ENCODE measurements at places on chromosomes 7 and 10.

- no peak for DNase-seq
Observed at GRCh38 chr7:30247541-30248401, 36.6 kb upstream of the ZNRF2 start.

DNA sequence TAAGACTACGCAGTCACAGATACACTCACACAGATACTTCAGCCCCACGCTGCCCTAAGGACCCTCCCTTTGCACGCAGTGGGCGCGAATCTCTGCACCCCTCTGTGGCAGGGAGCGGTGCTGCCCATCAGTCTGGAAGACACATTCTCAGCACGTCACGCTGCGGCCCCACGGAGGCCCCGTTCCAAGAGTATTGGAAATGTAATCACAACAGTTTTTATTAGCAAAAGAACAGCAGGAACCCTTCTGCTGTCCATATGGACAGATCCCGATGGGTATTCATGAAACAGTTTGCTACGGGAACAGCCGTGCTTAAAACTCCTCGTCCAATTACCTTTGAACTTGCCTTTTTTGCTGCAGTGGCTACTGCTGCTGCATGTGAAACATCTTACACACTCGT lies 131.0 kb downstream of the RPS24 start:
- no peak for DNase-seq

- DNase-seq = no peak
Observed at GRCh38 chr10:99700649-99701048, 31.3 kb downstream of the COX15 start.

GRCh38 chr10:88901984-88902789 lies 22.1 kb downstream of the STAMBPL1 start:
- no peak for DNase-seq

- no peak for DNase-seq
Observed at GRCh38 chr10:88457660-88458059, 125.5 kb downstream of the RNLS start.

GRCh38 chr10:26439406-26440087 lies 1.4 kb downstream of the APBB1IP start:
- no peak for DNase-seq

- no peak for DNase-seq
Observed at GRCh38 chr10:126969310-126969709, 64.1 kb downstream of the DOCK1 start.

- DNase-seq = no peak
Observed at GRCh38 chr10:120162471-120162870, 269.9 kb downstream of the SEC23IP start.

DNA sequence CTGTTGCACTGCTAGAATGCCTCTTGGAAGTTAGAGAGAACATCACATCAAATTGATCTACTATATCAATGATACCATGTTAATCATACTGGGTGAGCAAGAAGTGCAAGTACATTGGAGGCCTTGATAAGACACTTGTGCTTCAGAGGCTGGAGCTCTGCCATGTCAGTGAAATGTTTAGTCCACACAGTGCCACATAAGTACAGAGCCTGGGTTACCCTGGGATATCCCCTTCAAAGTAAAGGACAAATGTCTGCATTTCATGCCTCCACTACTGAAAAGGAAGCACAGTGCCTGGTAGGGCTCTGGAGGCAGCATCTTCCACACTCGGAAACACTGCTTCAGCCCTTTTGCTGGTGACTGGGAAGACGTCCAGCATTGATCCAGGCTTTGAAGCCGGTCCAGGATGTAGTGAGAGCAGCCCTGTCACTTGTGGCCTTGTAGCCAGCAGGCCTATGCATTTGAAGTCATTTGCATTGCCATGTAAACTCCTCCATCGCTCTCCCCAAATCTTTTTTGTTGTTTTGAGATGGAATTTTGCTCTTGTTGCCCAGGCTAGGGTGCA lies 15.7 kb upstream of the STN1 start:
- no peak for DNase-seq

DNA sequence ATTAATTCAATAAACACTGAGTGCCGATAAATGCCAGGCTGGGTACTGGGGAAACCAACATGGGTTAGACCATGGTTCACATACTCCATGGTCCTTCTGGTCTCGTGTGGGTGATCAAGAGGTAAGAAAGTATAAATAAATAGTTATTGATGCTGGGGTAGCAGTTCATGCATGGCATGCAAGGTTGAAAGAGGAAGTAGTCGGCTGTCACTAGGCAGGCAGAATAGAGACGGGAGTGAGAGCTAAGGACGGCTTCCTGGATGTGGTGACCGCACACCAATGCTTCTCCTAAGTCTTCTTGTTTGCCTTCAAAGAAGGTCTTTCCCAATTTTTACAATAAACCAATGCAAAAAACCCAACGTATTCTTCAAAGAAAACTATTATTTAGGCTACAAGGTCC lies 208.6 kb downstream of the ADAM12 start:
- peak; percentile 4 for DNase-seq

DNA sequence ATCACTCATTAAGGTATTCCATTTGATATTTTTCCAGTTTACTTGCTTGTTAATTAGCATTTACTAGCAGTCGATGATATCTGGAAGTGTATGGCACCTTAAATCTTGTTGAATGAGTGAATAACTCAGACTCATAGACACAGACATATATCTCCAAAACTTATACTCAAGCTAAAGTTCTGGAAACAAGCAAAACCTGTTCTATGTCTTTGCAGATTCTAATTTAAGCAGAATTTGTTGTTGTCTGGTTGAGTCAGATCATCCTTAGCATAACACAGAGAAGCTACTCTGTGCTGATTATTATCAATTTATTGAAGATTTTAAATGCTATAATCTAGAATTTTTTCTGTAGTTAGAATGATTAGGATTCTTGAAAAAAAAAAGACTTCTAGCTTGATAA lies 296.2 kb downstream of the MDFIC start:
- DNase-seq = no peak

DNA sequence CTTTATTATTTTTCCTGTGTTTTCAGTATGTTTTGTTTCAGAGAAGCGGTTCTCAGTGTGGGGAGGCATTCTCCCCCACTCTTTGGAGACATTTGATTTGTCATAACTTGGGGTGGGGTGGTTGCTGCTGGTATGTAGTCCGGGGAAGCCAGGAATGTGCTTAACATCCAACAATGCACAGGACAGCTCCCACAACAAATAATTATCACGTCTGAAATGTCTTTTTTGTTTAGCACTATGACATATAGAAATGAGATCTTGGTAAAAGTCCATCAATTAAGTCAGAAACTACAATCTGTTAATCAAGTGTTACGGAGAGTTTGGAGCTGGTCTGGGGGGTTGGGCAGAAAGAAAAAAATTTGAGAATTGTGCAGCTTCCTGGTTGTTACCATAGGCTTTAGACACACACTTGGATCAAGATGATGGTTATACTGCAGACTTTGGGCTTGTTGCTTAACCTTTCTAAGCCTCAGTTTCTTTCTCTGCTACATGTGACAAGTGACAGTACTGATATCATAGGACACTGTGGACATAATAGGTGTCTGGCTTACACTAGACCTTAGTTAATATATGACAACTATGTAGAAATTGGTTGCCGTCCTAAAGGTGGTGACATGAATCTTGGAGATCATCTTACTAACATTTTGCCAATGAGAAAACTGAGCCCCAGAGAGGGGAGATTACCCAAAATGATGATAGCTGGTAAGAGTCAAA lies 113.7 kb downstream of the LRMDA start:
- DNase-seq = no peak

DNA sequence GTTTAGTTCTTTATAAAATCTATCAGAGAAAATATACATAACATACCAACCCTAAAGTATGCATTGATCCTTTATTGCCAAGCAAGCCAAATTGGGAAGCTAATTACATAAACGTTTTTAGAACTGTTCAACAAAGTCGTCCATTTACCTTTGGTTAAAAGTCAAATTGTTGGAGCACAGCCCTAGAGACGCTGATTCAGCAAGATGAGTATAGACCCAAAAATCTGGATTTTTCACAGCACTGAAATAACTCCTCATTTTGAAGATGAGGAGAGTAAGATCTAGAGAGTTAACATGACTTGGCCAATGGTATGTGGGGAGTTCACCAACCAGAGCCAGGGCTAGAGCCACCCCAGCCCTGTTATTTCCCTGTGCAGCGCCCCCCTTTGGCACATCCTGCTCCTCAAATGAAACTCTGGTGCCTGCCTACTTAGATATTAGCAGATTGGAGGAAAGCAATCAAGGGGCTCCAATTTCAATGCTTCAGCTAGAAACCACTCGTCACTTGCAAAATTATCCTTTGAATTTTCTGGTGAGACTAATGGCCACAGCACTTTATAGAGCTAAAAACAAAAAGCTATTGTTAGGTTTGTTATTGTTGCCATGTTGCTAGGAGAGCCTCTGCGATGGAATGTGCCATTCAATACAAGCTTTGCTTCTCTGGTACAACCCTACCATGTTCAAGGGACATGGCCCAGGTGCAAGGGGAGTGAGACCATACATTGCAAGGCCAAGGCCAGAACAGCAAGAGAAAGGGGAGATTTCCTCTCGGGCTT lies 132.6 kb upstream of the ZEB1 start:
- no peak for DNase-seq

- DNase-seq = no peak
Observed at GRCh38 chr10:122363722-122364463, 10.6 kb upstream of the PLEKHA1 start.

GRCh38 chr7:37508118-37508517 lies 59.5 kb upstream of the ELMO1 start:
- no peak for DNase-seq

GRCh38 chr7:30671793-30672465 lies 10.3 kb downstream of the CRHR2 start:
- DNase-seq = no peak

DNA sequence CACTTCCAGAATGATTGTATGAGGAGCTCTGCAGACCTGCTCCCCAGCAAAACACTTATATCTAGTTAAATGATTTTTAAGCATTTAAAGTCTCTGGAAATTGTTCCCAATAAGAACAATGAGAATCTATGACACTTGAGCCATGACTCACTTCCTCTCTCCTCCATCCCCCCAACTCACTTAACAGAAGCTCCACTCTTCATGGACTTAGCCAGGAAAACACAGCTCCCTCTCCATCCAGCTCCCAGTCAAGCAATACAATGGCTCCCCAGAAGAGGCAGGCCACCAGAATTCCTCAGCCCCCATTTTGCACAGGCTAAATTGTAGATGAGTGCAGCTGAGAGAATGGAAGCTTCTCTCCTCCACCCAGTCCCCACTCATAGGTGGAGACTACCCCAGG lies 27.0 kb downstream of the AOC1 start:
- DNase-seq = peak; percentile 8

DNA sequence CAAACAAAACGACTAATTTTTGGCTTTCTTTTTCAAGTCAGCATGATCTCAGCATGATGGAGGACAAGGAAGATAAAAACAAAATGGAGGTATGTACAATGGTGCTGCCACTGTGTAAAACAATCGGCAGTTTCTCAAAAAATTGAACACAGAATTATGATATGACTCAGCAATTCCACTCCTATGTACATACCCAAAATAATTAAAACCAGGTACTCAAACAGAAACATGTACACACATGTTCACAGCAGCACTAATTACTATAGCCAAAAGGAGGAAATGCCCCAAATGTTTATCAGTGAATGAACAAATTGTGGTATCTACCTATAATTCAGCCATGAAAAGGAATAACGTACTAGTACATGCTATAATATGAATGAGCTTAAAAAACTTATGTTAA lies 29.9 kb downstream of the SNX13 start:
- no peak for DNase-seq

- no peak for DNase-seq
Observed at GRCh38 chr7:157855452-157856213, 518.8 kb downstream of the DNAJB6 start.

- no peak for DNase-seq
Observed at GRCh38 chr10:33263453-33263852, 71.0 kb downstream of the NRP1 start.

GRCh38 chr7:158649279-158649678 lies 55.3 kb downstream of the NCAPG2 start:
- DNase-seq = no peak

GRCh38 chr7:99305473-99306260 lies 20.0 kb upstream of the ARPC1A start:
- DNase-seq = no peak

- no peak for DNase-seq
Observed at GRCh38 chr7:20959281-20959680, 172.6 kb upstream of the SP8 start.

DNA sequence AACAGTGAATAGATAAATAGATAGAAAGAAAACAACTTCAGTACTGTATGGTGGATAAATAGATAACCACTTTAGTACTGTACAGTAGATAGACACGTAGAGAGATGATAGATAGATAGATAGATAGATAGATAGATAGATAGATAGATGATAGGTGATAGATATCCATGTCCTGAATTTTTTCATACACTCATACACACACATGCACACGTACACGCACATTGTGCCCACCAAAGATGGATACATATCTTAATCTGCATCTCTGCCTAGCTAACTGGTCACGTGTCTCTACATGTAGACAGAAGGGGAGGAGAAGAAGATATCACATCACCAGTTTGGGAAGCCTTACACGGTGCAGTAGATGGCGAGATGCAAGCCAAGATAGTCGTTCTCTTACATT lies 99.2 kb downstream of the ARID5B start:
- no peak for DNase-seq

GRCh38 chr10:70054902-70055301 lies 2.3 kb downstream of the MACROH2A2 start:
- no peak for DNase-seq

DNA sequence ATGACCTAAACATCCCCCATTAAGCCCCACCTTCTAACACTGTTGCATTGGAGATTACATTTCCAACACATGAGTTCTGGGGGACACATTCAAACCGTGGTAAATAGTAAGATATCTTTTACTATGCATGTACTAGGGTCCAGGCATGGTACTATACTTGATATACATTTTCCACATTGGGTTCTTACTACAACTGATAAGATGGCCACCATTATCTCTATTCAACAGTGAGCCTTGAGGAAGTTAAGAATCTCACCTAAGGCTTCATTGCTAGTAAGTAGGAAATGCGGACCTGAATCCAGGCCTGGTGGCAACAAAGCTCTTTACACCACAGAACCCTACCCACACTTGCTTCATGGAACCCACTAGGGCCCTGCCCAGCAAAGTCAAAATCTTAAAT lies 5.7 kb downstream of the PANK1 start:
- no peak for DNase-seq

GRCh38 chr10:88819290-88819689 lies 16.8 kb downstream of the LIPM start:
- no peak for DNase-seq

- peak; percentile 78 for DNase-seq
Observed at GRCh38 chr7:5396999-5397663, 26.5 kb downstream of the TNRC18 start.

- no peak for DNase-seq
Observed at GRCh38 chr10:839550-840205, 91.8 kb downstream of the LARP4B start.

DNA sequence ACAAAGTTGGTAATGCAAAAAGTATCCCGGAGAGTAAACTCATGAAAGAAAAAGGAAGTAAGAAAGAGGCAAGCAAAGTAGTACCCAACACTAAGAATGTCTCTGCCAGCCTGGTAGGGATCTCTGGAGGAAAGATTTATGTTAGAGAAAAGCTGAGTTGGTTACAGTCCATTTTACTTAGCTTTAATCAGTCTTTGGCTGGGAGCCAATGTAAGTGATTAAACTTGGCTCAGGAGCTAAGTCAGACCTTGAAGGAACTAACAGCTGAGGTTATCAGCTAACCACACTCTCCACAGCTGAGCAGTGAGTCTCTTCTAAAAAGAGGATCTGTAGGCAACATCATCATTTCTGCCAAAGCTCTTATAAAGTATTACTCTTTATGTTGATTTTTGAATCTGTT lies 148.0 kb downstream of the ANKRD7 start:
- DNase-seq = no peak

GRCh38 chr10:78362406-78363022 lies 328.9 kb downstream of the RPS24 start:
- no peak for DNase-seq
